Right hindlimb (tissue), 1 donor: ENCODE measurements at places on chromosomes 11 and 22.
A peak's percentile ranks its signal among the peaks of the same experiment; 100 is the strongest.

GRCh38 chr11:122155765-122156527, 39.9 kb upstream of the BLID start:
- DNase-seq: peak; percentile 24

DNA sequence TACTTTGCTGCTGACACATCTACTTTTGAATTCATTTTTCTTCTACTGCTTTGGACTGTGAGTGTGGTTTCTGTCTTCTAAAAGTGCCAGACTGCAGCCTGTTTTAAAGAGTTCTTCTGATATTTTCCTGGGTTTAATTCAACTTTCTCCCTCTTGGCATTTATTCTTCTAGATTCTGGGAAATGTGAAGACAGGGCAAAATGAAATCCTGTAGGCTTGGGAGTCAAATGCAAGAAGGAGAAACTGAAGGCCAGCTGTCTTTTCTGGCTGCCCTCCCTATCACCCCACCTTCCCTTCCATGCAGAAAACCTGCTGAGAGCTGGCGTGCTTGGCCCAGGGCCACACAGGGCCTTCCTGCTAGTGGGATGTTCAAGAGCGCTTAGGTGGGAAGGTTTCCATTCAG, 7.6 kb downstream of the ZNF70 start:
- peak; percentile 88 for DNase-seq

GRCh38 chr11:113563766-113564526, 88.7 kb upstream of the DRD2 start:
- no peak for DNase-seq

GRCh38 chr11:36278531-36279282, 10.5 kb downstream of the COMMD9 start:
- DNase-seq: no peak

- peak; percentile 62 for DNase-seq
Observed at GRCh38 chr11:44949160-44950030, 1.3 kb downstream of the TP53I11 start.

DNA sequence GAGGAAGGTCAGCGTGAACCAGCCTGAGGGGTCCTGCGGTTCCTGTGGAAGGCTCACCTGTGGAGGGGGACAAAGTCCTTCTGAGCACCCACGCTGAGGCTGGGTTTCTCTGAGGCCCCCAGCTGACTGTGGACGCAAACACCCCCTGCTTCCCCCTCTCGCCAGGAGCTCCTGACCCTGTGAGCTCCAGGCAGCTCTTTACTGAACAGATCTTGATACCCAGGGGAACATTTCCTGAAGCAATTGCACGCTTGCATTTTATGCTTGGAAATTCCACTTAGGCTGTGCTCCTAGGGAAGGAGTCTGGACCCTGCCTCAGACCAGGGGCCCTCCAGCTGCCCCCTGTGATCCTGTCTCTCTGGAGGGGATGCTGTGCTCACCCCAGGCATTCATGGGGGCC, 454.2 kb upstream of the B3GAT1 start:
- no peak for DNase-seq

DNA sequence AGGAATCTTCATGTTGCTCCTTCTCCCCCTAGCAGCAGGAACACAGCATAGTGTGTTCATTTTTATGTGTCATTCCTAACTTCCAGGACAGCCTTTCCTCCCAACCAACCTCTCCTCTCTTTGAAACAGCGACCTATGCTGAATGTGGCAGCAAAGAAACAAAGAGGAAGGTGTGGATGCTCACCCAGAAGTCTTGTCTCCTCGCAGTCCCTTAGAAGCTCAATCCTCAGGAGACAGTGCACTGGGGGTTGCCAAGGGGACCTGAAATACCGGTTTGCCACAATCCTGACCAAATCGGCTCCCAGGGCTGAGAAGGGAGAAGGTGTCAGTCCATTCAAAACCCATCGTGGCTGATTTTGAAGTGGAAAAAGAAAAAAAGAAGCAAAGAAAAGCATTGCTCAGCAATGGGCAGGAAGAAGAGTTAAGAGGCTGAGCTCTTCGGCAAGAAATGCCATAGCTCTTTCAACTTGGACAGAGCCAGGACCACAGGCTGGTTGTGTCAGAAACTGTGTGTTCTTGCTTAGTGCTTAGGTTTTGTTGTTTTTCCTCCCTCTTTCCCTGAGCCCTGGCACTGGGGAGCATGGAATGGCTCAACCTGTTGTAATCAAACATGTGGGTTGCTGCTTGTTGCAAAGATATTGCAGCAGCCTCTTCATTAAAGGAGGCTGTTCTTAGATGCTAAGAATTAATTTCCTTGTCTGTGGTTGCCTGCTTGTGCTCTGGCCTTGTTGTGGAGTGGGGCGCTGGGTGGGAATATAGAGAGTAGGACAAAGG, 30.4 kb upstream of the TENM4 start:
- no peak for DNase-seq

DNA sequence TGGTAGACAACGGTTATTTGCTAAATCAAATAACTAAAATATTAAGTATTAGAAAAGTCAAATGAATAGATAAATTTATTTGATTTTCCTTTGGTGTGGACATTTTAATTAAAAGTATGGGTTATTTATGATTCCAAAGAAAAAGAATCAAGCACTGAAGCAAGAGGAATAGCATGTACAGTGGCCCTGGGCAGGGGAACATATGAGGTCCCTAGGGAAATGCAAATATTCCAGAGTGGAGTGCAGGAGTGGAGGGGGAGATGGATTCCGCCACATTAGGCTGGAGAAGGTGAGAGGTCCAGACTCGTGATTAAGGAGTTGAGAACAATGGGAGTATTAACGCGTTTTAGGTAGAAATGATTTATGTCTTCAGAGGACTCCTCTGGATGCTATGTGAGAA, 30.0 kb downstream of the RASSF10 start:
- no peak for DNase-seq

- DNase-seq: peak; percentile 92
Observed at GRCh38 chr22:31346255-31346732, at the start of gene PATZ1. PATZ1 (minus strand) TSS chr22:31346346; CDS start chr22:31345602, 744 bp downstream.

- peak; percentile 64 for DNase-seq
Observed at GRCh38 chr22:42648368-42649245, 585 bp downstream of the CYB5R3 start.

DNA sequence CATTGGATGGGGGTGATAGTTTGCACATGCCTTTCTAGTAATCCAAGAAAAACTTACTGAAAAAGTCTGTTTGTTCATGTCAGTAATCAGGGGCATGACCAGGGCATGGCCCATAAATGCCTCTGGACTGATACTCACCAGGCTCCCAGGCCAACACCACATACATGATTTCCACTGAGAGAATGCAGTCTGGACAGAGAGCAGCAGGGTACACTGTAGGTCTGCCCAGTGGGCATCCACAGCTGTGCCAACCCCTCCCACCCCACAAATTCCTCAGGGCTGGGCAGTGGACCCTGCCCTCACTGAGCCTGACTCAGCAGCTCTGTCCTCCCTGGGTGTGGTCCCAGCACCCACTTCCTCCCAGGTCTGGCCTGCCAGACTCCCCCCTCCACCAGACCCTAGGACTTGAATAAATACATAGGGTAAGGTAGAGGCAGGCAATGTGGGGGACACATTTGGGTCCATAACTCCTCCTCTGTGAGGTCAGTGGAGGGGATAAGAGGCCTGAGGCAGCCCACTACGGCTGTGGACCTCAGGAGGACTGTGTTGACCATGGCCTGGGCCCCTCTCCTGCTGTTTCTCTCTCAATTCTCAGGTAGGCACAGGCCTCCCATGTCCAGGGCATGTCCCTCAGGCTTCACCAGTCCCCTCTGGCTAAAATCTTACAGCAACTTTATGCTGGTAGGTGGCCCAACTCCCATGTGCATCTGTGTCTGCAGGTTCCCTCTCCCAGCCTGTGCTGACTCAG, 92.2 kb upstream of the TOP3B start:
- no peak for DNase-seq

DNA sequence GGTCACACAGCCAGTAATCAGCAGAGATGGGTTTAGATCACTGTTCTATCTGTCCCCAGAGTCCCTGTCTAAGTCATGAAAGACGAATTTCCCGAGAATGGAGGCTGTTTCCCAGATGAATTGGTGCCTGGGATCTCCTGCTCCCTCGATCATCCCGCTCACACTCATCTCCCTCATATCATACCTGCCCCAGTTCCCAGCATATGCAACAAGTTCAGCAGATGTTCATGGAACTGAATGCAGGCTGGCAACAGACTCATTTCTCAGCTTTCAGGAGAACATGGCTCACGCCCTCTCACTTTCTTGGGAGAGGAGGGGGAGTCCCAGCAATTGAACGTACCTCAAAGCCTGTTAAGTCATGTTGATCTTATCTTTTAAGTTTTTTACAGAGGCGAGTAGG, 22.1 kb downstream of the CD6 start:
- DNase-seq: no peak

DNA sequence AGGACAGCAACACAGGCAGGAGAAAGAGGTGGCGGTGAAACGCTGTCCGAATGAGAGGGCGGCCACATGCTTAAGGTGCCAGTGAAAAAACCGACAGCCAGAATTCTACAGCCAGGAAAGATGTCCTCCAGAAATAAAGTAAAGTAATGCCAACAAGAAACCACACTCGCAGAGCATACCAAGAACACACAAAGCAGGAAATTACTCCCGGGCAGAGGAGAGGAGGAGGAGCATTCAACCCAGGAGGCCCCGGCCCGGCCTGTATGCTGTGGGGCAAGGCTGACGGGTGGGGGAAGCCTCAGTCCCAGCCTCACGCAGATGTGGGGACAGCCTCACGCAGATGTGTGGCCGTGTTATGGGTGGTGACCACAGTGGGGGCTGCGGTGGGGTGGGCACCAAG, 28.0 kb downstream of the CHID1 start:
- no peak for DNase-seq

GRCh38 chr22:21698430-21699329, 32.9 kb downstream of the PPIL2 start:
- DNase-seq: no peak

DNA sequence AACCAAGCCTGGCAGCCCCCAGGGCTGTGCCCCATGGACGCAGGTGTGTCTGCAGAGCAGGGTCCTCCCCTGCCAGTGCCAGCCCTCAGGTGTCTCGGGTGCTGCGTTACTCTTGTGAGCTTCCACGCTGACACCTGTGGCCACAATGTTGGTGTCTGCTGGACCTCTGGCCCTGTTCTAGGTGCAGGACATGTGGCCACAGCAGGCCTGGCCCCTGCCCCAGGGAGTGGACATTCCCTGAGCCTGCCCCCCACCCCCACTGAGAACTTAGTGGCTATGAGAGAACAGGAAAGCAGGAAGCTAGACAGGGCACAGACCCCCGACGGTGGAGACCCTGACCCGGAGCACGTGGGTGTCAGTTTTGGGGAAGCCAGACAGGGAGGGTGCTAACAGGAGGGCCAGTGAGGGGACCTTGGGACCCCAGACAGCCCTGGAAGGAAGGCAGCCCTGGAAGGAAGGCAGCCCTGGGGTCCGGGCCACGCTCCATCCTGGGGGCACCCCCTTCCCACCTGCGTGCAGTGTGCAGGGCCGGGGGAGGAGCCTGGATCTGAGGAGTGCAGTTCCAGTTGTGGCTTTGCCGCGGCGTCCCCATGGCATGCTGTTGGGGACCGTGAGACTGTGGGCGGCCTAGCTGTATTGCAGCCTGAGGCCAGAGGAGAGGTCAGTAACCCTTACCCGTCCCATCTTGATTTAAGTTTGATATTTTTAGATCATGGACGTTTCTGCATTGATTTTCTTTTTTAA, 43.9 kb upstream of the PPARA start:
- DNase-seq: no peak

GRCh38 chr11:69216647-69217051, 60.9 kb downstream of the SMIM38 start:
- DNase-seq: peak; percentile 13

DNA sequence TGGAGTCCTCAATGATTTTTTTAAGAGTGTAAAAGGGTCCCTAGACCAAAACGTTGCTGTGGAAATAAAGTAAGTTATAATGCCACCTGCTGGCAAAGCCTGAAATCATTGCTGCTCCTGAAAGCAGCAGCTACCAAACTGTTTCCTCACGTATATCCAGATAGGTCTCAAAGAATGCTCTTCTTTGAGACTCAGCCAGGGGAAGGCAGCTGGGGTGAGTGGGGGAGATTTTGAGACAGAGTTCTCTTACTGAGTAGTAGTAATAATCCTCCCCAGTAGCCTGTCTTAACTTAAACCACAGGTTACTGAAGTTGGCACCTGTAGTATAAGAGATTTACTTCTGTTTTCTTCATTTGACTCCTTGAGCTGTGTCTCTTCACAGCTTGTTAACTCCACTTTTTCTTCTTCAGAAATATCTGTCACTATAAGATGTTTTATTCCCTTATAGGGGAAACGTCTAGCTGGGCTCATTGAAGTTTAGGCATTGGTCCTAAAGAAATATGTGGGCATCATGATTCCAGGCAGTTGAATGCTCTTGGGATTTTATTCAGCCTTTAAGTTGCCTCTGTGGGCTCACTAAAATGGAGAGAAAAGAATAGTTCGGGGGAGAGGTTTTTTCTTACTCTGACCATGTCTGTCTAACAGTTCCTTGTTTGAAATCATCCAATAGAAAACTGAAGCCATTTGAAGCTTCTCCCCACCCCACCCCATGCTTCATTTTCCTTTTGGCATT, 77.9 kb downstream of the BTBD10 start:
- peak; percentile 48 for DNase-seq

DNA sequence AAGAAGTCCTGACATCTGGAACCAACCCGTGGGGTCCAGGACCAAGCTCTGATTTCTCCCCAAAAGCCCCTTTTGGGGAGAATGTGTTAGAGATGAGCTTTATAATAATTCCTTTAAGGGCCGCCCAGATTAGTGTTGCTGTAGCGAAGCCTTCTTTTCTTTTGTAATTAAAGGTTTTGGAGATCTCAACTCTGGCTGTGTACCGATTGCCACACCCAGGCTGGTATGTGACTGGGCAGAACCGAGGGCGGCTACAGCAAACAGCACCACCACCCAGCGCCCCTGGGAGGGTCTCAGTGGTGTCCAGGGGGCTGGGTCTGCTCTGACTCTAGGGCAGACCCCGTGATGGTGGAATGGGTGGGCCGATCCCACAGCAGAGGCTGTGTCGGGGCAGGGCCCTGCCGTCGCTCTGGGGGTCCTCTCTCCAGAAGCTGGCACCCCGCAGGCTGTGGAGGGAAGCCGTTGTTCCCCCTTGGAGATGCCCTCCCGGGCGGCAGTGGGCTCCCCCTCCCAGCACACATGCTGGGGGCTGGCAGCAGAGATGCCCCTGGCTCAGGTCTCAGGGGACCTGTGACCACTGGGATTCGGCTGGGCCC, 31.0 kb downstream of the TPCN2 start:
- DNase-seq: no peak

DNA sequence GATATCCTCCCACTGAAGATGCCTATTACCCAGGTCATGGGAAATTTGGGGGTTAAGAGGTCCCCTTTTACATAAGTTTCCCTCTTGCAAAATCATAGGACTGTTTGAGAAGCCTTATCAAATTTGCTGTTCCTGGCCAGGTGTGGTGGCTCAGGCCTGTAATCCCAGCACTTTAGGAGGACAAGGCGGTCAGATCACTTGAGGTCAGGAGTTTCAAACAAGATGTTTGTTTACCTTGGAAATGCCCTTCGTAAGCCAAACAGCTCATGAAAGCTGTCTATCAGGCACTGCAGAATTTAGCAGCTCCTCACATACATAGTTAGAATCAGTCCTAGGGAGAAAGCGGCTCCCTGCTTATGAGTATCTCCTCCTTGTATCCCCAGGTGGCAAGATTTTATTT, 4.9 kb upstream of the EI24 start:
- DNase-seq: no peak
